Fibroblast of skin of right quadriceps (primary cell): ENCODE measurements at places on chromosomes 3 and 15.

- DNase-seq, result peak; percentile 44
Measured at GRCh38 chr3:87437765-87438164, 161.4 kb upstream of the POU1F1 start.

DNA sequence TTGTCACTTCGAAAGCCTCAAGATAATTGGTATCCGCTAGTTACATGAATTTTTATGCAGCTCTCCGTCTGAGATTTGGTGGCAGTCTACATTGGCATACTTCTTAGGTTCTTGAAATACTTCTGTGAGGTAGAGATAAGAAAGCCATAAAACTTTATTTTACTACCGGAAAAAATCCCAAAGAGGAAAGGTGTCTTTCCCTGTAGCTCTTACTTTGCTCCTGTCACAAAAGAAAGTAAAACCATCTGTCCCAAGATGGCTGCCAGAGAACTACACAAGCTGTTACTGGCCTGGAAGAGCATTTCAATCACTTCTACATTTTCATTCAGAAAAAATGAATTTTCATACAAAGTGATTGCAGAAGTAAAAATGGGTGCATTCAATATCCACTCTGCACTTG is 214.8 kb upstream of the ST8SIA2 start:
- DNase-seq, result no peak

GRCh38 chr3:46866032-46866595 is 2.9 kb upstream of the MYL3 start:
- DNase-seq, result no peak

DNA sequence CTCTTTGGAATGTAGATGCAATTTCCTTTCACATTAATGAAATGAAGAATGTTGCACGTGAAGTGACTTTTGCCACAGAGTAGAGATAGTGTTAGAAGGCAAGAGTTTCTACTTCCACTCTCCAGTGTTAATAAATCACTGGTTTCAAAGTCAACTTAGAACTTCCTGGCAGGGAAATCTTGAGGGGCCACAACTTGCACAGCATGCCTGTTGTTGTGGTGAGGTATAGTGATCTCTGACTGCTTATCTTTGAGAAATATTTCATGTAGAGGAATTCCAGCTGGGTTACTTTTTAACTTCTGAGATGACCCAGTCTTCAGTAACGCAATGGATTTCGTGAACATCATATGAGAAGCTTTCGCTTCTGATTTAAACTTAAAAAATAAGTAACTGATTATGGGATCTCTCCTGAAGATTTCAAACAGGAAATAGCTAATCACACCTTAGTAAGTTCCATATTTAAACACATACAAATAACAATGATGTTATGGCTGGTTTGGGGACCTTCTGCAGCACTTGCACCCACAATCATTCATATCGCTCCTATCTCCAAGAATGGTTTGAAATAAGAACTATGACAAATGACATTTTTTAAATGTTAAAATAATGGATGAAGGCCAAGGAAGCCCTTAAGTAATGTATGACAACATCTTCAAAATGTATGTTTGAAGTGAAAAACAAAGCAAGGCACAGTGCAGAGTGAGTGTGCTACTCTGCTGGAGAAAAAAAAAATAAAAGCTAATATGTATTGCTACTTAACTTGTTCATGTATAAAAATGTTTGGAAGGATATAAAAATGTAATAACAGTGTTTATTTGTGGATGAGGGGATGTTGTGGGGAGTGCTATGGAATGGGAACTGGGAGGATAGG is 726.5 kb upstream of the NECTIN3 start:
- peak; percentile 19 for DNase-seq

DNA sequence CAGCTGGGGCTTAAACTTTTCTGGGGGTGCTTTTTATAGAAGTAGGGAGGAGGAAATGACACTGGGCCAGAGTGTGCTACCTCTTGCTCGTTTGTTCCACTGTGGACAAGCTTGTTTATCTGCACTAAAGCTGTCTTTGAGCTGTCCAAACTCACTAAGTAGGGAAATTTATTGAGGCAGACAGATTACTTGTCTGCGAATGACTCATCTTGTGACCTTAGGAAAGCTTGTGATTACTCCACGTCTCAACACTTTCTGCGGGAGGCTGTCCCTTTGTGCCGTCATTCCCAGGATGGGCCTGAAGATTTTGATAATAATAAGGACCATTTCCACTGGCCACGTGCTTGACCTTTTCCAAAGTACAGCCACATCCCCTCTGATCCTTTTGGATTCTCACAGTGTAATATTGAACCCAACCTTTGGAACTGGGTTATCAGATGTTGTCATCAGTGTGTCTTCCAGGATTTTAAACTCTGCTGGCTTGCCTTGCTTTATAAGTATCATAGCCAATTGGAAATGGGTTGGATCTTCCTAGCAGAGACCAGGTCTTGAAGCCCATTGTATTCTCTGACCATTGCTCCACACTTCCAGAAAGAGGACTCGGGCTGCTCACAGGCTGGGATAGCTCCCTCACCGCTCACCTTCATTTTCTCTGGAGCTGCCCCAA is 84.7 kb downstream of the AGBL1 start:
- peak; percentile 73 for DNase-seq

GRCh38 chr3:194177141-194177540 is 41.2 kb downstream of the HES1 start:
- DNase-seq, result no peak

GRCh38 chr3:37456270-37456708 is 281.9 kb upstream of the LRRFIP2 start:
- peak; percentile 35 for DNase-seq

GRCh38 chr3:100254168-100254777 is 6.5 kb upstream of the TBC1D23 start:
- peak; percentile 77 for DNase-seq

DNA sequence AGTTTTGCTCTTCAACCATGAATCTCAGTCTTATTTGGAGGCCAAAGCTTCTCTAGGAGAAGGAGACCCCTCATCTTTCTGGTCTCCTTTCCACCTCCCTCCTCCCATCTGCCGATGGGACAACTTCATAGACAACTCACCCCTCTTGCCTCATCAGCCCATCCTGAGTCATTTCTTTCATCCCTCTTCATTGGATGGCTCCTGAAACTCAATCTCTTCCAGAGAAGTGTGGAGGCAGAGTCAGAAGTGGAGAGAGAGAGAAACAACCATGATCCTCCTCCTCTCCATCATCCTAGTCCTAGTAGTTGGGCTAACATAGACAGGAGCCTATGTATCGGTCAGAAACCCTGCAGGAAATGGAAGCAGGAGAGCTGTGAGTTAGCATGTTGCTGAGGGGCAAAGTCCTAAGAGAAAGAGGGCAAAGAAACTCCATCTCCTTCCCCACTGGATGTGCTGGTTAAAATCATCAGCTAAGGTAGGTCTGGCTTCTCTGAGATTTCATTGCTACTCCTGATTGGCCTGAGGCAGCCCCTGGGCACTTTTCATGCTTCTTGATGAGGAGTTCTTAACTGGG is 21.3 kb upstream of the HCN4 start:
- no peak for DNase-seq

GRCh38 chr15:88028024-88028423 is 228.5 kb downstream of the NTRK3 start:
- peak; percentile 15 for DNase-seq

DNA sequence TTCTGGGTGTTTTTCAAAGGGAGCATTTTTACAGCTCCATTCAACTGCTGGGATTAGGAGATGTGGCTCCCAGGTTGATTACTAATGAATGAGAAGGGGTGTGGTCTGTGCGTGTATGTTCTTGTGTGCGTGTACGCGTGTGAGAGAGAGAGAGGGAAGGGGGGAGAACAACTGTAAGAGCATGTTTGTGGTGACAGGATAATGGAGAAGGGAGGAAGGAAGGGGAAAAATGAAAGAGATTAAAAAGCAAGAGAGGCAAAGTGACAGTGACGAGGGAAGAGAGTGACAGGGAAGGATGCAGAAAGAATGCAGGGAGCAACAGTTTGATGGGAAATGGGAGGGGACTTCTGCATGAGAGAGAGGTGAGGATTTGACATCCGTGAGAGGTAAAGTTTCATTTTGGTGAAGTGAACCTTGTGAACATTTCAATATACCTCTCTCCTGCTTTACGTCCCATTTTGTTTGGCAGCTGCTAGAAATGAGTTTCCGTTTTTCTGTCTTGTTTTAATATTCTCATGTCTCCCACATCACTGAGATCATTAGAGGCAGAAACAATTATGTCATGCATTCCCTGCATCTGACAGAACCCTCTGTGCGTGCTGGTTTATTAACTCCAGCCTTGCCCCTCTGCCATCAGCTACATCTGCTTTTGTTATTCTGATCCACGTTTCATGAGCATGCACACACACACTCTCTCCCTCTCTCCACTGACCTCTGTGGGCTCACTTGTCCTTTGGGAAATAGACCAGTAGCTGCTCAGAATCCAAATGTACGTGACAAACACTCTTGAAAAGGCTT is 161.6 kb downstream of the GAP43 start:
- peak; percentile 90 for DNase-seq

GRCh38 chr3:10930666-10931040 is 61.9 kb upstream of the SLC6A1 start:
- no peak for DNase-seq

GRCh38 chr3:160473221-160473620 is 23.6 kb upstream of the TRIM59 start:
- peak; percentile 93 for DNase-seq

DNA sequence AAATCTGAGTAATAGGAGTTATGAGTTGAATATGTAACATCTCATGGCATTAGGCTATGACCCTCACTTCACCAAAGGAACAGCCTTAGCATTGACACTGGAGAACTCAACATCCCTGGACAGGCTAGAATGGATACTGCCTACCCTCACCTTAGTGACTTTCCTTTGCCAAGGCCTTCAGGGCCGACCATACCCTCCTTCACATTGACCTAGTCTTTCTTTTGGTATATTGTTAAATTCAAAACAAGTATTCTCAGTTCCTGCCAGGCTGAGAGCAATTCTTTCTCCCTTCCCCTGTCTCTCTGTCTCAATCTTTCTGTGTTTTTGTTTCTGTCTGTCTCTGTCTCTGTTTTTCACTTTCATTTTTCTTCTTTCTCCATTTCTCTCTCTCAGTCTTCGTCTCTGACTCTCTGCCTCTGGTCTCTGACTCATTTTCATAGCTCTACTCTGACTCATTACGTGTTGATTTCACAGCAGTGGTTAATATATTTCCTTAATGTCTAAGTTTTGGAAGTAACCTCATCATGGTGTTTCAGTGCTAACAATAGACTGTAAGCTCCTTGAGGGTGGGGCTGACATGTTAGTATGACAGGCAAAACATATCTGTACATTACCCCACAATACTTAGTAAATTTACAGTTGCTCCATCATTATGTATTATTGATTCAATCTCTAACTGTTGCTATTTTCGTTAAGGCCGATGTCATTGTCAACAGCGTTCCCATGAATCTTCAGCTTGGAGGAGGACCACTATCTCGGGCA is 32.5 kb downstream of the PARP15 start:
- peak; percentile 85 for DNase-seq

GRCh38 chr15:66566963-66567531 is 1.2 kb upstream of the LCTL start:
- peak; percentile 83 for DNase-seq

DNA sequence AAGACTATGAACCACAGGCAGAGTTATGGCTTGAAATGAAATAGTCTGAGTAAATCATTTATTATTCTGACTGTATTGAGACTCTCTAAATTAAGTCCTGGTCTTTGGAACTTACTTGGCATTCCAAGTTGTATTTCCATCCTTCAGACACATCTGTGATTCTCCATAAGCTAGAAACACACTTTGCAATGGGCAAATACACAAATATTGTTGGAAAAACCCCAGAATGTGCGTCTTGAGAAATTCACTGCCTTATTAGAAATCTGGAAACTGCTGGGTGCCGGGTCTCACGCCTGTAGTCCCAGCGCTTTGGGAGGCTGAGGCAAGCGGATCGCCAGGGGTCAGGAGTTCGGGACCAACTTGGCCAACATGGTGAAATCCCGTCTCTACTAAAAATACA is 87.8 kb downstream of the WWTR1 start:
- DNase-seq, result no peak

- no peak for DNase-seq
Measured at GRCh38 chr3:123156276-123156995, 45.3 kb upstream of the SEC22A start.

DNA sequence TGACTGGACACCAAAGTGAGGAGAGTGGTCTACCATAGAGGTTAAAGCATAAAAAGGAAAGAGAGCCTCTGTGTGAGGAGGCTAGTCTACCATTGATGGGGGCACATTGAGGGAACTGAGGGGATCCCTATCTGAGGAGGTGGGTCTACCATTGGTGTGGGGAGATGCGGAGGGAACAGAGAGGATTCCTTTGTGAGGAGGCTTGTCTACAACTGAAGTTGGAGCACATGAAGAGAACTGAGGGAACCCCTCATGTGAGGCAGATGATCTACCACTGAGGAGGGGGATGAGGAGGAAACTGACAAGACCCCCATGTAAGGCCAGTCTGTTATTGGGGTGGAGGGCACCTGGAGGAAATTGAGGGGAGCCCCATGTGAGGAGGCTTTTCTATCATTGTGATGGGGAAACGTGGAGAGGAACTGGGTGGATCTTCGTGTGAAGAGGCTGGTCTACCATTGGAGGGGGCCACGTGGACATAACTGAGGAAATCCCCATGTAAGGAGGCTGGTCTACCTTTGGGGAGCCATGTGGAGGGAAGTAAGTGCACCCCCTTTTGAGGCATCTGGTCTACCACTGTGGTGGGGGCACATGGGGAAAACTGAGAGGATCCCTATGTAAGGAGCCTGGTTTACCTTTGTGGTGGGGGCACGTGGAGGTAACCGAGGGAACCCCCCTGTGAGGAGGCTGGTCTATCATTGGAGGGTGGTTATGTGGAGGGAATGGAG is 160.1 kb downstream of the FBLN2 start:
- DNase-seq, result no peak

DNA sequence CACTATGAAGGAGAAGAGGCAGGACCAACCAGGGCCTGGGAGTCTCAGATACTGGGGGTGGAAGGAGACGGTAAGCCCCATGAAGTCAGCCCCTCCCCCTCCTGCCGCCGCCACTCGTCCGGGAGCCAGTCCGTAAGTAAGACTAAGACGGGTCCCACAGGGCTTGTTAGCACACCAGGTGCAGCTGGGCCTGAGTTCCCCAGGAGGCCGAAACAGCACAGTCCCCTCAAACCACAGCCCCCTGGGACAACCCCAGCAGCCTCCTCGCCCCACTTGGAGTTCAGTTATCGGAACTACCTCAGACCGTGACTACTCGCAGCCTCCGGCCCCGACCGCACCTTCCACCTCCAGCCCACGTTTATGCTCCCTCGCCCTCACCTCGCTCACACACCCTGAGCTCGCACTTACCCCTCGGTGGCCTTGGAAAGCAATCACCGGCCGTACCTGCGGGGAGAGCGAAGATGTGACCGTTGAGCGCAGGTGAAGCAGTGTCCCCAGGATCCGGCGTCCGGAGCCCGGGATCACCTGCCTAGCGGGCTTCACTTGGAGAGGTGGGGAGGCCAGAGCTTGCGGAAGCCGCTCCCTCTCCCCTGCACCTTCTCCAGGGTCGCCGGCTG is 557 bp downstream of the ELL3 start:
- DNase-seq, result no peak

DNA sequence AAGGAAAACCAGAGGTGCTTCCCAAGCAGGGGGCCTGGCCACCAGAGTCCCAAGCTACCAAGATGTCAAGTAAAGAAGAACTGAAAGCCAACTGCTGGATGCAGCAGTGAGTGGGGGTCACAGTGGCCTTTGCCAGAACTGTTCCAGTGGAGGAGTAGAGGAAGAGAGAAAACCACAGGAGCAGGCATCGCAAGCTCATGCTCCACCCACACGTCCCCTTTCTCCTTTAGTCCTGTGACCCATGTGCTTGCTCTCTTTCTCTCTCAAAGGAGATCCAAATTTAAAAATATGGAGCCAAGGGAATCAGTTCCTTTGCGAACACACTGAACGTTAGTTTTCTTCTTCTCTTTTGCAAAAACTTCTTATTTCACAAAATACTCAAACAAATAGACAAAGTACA is 12.4 kb upstream of the ABHD2 start:
- no peak for DNase-seq
